ENCODE measurements at places on chromosomes 5 and 9.

DNA sequence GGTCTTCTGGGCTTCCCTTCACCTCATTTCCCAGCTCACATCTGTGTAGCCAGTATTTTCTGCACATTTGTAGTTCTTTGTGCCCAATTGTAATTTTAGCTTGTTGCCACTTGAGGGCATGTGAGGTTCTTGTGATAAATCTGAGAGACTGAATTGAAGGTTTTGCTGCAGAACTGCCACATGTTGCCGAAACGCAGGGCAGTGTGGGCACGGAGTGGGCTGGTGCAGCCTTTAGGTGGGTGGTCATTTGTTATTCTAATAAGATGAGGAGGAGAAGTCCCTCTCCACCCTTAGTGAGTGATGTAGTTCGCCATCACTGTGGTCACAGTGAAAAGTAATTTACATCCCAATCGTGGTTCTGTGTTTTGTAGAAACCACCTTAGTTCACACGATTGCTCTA, 21.2 kb downstream of the OTULIN start:
- no peak for DNase-seq

- DNase-seq, result no peak
Measured at GRCh38 chr5:39765366-39765765, 340.6 kb upstream of the DAB2 start.

DNA sequence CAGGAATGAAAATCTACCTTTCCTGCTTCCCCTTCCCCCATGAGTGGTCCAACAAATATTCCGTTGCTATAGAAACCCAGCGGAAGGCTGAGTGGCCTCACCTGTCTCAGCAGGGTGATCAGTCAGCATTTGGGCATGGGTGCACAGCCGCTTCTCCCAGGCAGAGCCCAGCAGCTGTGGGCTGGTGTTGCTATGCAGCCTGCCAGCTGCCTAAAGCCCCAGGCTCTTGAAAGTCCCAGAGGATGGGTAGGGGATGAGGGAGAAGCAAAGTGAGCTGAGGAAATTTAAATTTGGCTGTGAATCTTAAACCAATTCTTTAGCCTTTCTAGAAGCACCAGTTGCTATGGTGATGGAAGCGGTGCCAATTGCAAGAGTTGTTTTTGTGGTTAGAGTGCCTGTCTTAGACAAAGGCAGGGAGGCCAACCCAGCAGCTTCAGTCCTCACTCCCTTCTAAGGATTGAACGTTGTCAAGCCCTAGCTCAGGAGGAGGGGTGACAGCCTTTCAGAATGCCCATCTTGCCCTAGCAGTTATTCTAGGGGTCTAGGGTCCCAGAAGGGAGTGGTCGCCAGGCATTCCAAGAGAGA, 151.5 kb upstream of the PITX1 start:
- DNase-seq, result no peak

- no peak for DNase-seq
Measured at GRCh38 chr5:72837524-72838096, 21.1 kb downstream of the TNPO1 start.

GRCh38 chr9:127926906-127927200, 3.7 kb downstream of the PIP5KL1 start:
- DNase-seq, result no peak

GRCh38 chr9:82397534-82397933, 409.0 kb downstream of the SPATA31D1 start:
- DNase-seq, result no peak
